Tibial nerve (tissue), 4 donors: ENCODE measurements at places on chromosomes 16 and 17. TPM values are rescaled to one million over a fixed set of nuclear protein-coding genes. Genes with fewer than 3 reads are reported as not detected.
A peak's percentile ranks its signal among the peaks of the same experiment; 100 is the strongest.

DNA sequence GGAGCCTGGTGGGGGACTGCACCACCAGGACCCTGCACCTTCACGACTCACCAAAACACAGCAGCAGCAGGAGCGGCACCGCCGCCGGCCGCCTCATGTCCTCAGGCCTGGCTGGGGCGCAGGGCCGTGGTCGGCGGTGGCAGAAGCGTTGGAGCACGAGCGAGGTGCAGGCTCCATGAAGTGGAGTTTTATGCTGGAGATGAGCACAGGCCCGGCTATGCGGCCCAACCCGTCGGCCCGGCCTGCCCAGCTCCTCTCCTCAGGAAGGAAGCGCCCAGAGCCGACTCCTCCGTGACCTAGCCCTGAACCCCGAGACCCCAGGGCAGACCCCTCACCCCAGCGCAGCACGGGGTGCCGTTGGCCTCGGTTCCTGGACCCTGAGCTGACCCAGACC, at the start of gene PRSS27:
PRSS27 (minus strand) TSS at position 161 of the 394 bp plus-strand sequence; CDS start at position 97, 64 bp downstream.
- H3K36me3 ChIP-seq = no peaks in the 10 kb centered on the region
- H3K27ac ChIP-seq = peak within 1 kb of the TSS; percentile 91
- no peak for DNase-seq
- H3K27me3 ChIP-seq = no peaks in the 10 kb centered on the region
- no peaks in the 10 kb centered on the region for H3K4me1 ChIP-seq

DNA sequence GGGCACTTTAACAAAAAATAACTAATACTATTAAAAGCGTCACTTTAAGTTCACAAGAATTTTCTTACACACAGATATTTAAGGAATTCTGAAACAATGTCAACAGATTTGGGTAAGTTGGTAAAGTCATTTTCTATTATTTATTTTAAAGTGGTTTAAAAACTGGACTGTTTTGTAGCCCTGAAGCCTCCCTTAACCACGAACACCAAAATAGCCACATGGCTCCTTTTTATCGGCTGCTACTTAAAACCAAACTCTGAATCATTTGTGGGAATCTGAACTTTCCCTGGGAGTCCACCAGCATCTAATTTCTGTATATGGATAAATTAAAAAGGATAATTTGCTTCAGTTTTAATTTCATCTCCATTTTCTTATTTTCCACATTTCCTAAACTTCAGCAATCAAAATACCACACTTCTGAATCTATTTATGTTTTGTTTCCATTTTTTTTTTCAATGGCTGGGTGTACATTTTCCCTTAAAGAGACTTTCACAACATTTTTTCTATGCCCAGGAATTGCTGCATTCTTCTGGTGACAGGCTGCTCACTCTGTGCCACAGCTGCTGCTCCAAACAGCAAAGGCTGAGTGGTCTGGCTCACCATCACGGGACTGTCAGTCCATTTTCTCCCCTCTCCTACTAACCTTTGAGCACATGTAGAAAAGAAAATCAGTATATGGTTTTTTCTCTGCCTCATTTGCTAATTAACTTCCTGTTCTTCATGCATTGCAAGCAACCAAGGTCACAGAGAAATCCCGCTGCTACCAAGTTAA, 255.5 kb upstream of the KCNJ16 start:
- H3K4me1 ChIP-seq = no peaks in the 10 kb centered on the region
- H3K4me3 ChIP-seq = no peak overlapping the region
- H3K36me3 ChIP-seq = no peaks in the 10 kb centered on the region
- no peaks in the 10 kb centered on the region for H3K27me3 ChIP-seq
- H3K27ac ChIP-seq = no peak overlapping the region
- no peak for DNase-seq

- no peaks in the 10 kb centered on the region for H3K27me3 ChIP-seq
- H3K4me3 ChIP-seq = no peak overlapping the region
- peaks cover 27% of the 10 kb centered on the region for H3K4me1 ChIP-seq
- H3K27ac ChIP-seq = no peak overlapping the region
- no peak for DNase-seq
These were observed 90.7 kb downstream of the SOCS1 start for GRCh38 chr16:11165349-11165748.

DNA sequence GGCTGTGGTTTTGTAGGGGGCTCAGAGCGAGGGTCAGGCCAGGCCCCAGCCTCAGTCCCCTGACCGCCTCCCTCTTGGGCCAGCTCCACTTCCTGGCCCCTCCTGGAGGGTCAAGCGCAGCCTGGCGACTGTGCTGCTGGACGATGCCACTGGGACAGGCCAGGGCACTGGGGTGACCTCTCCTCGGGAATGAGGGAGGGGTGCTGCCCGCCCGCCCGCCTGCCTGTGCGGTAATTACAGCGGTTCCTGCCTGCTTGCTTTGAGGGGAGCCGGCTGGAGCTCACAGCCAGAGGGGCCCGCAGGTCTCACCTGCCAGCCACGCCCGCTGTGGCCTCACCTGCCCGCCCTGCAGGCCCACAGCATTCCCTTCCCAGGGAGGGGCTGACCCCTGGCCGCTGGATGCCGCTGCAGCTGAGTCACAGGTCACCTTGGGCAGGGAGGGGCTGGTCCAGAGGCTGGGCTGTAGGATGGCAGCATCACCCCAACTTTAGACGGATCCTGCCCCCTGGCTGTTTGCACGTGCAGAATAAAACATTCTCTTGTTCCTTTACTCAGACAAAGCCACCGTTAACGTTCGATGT, 76.7 kb upstream of the CBX4 start:
- no peak overlapping the region for H3K4me3 ChIP-seq
- no peak for DNase-seq
- H3K27ac ChIP-seq = no peak overlapping the region
- peaks cover 36% of the 10 kb centered on the region for H3K4me1 ChIP-seq
- no peaks in the 10 kb centered on the region for H3K36me3 ChIP-seq

- H3K36me3 ChIP-seq = no peaks in the 10 kb centered on the region
- no peak overlapping the region for H3K4me3 ChIP-seq
- H3K27ac ChIP-seq = no peak overlapping the region
- no peak for DNase-seq
- peaks cover 5% of the 10 kb centered on the region for H3K4me1 ChIP-seq
These were observed 56.3 kb upstream of the CDH11 start for GRCh38 chr16:65178151-65178550.

DNA sequence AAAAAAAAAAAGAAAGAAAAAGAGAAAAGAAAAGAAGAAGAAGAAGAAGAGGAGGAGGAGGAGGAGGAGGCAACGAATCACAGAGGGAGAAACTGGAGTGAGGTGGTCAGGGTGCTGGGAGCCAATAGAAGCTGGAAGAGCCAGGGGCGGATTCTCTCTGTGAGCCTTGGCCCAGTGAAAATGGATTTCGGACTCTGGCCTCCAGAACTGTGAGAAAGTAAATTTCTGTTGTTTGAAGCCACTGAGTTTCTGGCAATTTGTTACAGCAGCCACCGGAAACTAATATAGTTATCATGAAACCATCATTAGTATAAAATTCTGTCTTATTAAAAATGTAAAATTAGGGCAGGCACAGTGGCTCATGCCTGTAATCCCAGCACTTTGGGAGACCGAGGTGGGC, 27.7 kb upstream of the WFIKKN2 start:
- no peak overlapping the region for H3K27ac ChIP-seq
- no peaks in the 10 kb centered on the region for H3K27me3 ChIP-seq
- H3K4me3 ChIP-seq = no peak overlapping the region
- no peak for DNase-seq
- no peaks in the 10 kb centered on the region for H3K4me1 ChIP-seq

DNA sequence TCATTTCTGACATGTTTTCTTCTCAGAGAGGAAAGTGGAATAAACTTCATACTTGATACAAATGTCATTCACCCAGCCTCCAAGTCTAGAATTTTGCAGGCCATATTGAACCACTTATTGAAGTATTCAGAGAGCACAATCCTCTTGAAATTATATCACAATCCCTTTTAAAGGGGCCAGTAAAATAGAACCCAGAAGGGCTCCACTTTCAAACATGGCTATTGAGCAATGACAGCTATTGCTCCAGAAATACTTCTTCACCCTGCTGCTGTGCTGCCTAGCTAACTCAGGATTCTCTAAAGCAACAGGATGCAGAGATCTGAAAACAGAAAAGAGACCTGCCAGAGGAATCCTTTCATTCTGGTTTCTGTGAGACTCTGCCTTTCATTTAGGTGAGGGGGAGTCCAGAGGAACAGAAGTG, 275.0 kb upstream of the CDH5 start:
- H3K36me3 ChIP-seq = no peaks in the 10 kb centered on the region
- DNase-seq = no peak
- H3K4me1 ChIP-seq = peaks cover 4% of the 10 kb centered on the region
- H3K4me3 ChIP-seq = no peak overlapping the region
- H3K27ac ChIP-seq = no peak overlapping the region
- no peaks in the 10 kb centered on the region for H3K27me3 ChIP-seq

DNA sequence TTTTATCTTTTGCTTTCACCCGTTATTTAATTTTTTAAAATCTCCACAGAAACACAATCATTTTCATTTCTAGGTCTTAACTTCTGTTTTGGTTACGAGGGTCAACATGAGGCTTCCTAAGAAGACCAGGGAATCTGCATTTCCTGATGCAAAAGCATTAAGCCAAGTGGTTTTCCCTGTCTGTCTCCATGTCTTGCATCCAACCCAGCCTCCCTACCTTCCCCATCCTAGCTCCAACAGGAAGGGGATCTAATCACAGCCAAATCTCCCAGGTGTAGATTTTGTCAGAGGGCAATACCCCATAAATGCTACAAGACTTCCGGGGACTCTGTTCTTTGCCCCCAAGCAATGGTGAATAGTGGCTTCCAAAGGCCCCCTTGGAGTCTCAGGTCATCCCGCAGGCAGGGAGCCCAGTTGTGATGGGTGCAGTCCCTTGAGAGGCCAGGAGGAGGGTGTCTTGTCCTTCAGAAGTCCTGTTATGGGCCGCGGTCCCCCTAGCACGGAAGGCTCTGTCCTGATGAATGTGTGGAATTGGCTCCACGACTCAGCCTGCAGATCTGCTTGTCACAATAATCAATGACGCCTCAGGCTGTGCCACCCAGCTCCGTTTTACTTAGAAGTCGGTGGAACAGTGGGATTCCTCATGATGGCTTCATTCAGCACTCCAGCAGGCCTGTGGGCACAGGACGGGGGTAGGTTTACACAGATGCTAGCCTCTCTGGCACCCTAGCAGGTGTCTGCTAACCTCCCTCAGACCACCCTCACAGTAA, 141.1 kb downstream of the RGS9 start:
- no peak overlapping the region for H3K4me3 ChIP-seq
- no peaks in the 10 kb centered on the region for H3K36me3 ChIP-seq
- DNase-seq = no peak
- no peaks in the 10 kb centered on the region for H3K4me1 ChIP-seq
- no peak overlapping the region for H3K27ac ChIP-seq

DNA sequence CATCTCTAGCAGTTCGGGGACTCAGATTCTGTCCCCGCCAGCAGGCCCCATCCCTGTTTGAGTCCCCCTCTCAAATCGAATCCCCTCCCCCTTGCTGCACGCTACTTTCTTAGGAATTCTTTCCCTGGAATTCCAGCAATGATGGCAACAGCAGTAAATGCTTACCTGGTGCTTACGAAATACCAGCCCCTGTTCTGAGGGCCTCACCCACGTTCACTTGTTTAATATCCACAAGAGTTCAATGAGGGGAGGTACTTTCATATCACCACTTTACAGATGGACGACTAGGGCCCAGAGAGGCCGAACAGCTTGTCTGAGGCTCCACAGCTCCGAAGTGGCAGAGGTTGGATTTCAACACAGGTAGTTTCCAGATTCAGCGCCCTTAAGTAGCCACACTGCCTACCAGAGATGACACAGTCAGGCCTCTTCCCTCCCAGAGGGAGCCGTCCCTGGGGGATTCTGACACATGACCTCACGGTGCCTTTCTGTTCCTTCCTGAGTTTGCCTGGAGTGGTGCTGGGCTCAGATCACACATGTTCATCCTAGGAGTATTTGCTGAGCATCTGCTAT, 120.7 kb upstream of the GSE1 start:
- H3K4me3 ChIP-seq = no peak overlapping the region
- H3K27me3 ChIP-seq = no peaks in the 10 kb centered on the region
- H3K4me1 ChIP-seq = peaks cover 10% of the 10 kb centered on the region
- no peaks in the 10 kb centered on the region for H3K36me3 ChIP-seq
- no peak overlapping the region for H3K27ac ChIP-seq
- DNase-seq = no peak

GRCh38 chr16:456891-457483, 31.5 kb downstream of the RAB11FIP3 start:
- DNase-seq = no peak
- H3K4me3 ChIP-seq = no peak overlapping the region
- H3K36me3 ChIP-seq = peaks cover 14% of the 10 kb centered on the region

- H3K36me3 ChIP-seq = no peaks in the 10 kb centered on the region
- no peak overlapping the region for H3K4me3 ChIP-seq
- no peaks in the 10 kb centered on the region for H3K27me3 ChIP-seq
- no peak overlapping the region for H3K27ac ChIP-seq
These were observed 8.7 kb upstream of the PITPNA start for GRCh38 chr17:1571341-1571704.

DNA sequence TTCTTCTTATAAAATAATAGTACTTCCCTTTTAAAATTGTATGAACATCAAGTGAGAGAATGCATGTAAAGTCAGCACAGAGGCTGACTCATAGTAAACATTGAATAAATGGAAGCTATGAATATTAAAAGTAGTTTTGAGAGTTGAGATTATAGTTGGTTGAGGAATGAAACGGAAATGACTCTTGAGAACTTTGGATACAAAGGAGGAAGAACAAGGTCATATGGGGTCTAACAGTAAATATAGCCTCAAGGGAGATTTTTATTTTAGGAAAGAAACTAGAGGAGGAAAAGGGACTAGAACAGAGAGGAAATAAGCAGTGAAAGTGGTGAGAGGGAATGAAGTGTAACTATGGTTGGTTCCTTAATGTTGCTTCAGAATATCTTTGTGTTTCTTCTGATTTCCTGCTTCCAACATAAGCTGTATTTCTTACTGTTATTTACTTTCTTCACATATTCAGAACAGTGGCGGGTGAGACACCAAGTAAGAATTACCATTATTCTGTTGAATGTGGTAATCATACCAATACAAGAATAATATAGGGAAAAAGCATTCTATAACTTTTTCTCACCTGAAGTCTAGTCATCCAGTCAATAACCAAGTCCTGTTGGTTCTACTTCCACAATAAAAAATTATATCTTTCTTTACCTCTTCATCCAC, 165.1 kb downstream of the CHD9 start:
- no peak overlapping the region for H3K4me3 ChIP-seq
- no peak overlapping the region for H3K27ac ChIP-seq
- H3K4me1 ChIP-seq = no peaks in the 10 kb centered on the region
- H3K27me3 ChIP-seq = no peaks in the 10 kb centered on the region

- H3K27me3 ChIP-seq = no peaks in the 10 kb centered on the region
- H3K4me1 ChIP-seq = peaks cover 27% of the 10 kb centered on the region
- no peaks in the 10 kb centered on the region for H3K36me3 ChIP-seq
- no peak overlapping the region for H3K27ac ChIP-seq
- H3K4me3 ChIP-seq = no peak overlapping the region
- no peak for DNase-seq
These were observed 141.9 kb upstream of the CDH5 start for GRCh38 chr16:66224626-66225025.

The KRTAP9-2 gene
- total RNA-seq = not detected

The KRTAP1-3 gene
- not detected for total RNA-seq

The OR4D2 gene
- not detected for total RNA-seq

The CCL23 gene
- total RNA-seq = 36.9 TPM

The ANKRD40CL gene
- total RNA-seq = not detected
